Urinary bladder (tissue), 4 donors: ENCODE measurements at places on chromosomes 5 and 9. TPM values are rescaled to one million over a fixed set of nuclear protein-coding genes. Genes with fewer than 3 reads are reported as not detected.

PDCD1LG2 gene
- total RNA-seq = 0.95 TPM

GRCh38 chr5:32471784-32472183 is 27.2 kb upstream of the ZFR start:
- DNase-seq = no peak

ZNF483 gene
- 19.0 TPM for total RNA-seq

ECSCR gene
- total RNA-seq = 23.8 TPM

DNA sequence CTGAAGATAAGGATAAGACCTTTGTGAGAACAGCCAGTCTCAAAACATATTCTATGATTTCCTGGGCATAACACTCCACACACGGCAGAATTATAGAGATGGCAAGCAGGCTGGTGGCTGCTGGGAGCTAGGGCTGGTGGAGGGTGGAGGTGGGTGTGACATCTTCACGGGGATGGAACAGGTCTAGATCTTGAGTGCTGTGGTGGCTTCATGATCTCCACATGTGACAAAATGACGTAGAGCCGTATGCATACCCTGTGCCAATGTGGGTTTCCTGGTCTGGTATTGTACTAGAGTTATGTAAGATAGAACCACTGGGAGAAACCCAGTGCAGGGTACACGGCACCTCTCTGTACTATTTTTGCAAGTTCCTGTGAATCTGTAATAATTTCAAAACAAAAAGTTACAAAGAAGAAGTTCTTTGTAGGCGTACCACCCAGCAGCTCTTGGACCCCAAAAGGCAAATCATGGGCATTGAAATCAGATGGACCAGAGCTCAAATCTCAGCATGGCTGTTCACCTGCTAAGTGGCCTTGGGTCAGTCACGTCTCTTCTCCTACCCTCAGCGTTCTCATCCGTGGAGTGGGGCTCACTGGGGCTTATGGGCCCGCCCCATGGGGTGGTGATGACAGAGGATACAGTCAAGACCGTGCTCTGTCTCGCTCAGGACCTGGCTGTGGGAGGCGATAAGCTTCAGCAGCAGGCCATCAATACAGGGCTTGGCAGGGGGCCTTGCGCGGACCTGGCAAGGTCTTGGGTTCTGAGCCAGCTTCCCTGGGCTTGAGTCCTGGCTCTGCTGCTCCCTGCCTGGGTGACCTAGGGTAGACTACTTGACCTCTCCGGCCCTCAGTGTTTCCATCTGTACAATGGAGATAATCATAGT is 74.7 kb upstream of the UNC5A start:
- DNase-seq = no peak

- DNase-seq = no peak
Measured at GRCh38 chr9:86946201-86947145, 833 bp downstream of the GAS1 start.

- no peak for DNase-seq
Measured at GRCh38 chr5:30894811-30895210, 298.7 kb upstream of the CDH6 start.

GRCh38 chr9:131008909-131009618 is at the start of gene LAMC3:
TSS of gene LAMC3 (plus strand) at chr9:131009174. CDS start at chr9:131009215, 41 bp downstream.
- no peak for DNase-seq

PCDHB6 gene
- 1.1 TPM for total RNA-seq

GRCh38 chr9:20191228-20191840 is 402.5 kb upstream of the SLC24A2 start:
- no peak for DNase-seq

BTNL8 gene
- not detected for total RNA-seq

DNA sequence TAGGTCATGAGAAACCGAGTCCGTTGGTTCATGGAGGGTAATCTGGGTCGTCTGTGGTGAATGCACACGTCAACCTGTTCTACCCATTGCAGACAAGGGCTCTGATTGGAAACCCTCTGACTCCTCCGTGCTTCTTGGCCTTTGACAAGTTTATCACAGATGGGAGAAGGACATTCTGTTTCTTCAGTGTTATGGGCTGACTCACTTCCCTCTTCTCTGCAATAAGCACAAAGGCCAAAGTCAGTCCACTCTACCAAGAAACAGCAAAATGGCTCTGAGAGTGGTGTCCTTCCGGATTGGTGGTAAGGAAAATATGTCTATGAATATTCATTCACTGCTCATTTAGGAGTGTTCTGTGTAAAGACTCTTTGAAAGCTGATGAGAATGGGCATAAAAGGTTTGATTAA is 89.3 kb downstream of the FEM1C start:
- no peak for DNase-seq

LMAN2 gene
- 101 TPM for total RNA-seq

GRCh38 chr5:127697894-127698600 is 5.1 kb upstream of the CCDC192 start:
- no peak for DNase-seq

CDO1 gene
- 21.1 TPM for total RNA-seq

HTR1A gene
- not detected for total RNA-seq

SPOCK1 gene
- 8.9 TPM for total RNA-seq

GRCh38 chr5:147748590-147748989 is 33.9 kb downstream of the JAKMIP2 start:
- no peak for DNase-seq

DNA sequence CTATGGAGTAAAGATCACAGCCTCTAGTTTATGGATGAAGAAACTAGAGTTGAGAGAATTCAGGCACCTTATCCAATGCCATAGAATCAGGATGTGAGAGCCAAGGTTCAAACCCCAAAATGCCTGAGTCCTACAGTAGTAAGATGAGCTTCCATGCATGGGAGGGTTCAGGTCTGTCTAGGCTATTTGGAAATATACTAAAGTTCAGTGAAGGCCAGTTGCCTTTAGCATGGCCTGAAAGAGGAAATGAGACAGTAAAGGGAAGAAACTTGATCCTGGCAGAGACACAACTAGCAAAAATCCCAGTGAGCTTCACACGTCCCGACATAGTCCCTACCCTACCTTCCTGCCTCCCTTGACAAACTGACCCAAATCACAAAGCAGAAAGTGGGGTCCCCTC is 317.0 kb downstream of the RASEF start:
- no peak for DNase-seq

- DNase-seq = no peak
Measured at GRCh38 chr5:109089191-109089590, 320.6 kb downstream of the PJA2 start.

DNA sequence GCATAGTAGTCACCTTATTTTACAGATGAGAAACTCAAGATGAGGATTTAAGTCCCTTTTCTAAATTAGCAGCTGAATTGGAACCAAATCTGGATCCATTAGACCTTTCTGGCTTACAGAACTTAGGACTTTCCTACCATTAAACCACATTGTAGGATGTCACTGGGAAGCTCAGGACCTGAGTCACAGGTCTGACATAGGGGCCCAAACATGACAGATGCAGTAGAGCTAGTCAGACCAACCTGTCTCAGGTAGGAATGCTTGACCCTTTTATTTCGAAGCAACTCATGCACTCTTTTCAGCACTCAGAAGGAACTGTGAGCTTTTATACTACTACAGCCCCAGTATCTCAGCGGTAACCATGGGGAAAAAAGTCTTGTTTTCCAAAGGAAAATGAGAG is 2.6 kb downstream of the RAB24 start:
- no peak for DNase-seq

DNA sequence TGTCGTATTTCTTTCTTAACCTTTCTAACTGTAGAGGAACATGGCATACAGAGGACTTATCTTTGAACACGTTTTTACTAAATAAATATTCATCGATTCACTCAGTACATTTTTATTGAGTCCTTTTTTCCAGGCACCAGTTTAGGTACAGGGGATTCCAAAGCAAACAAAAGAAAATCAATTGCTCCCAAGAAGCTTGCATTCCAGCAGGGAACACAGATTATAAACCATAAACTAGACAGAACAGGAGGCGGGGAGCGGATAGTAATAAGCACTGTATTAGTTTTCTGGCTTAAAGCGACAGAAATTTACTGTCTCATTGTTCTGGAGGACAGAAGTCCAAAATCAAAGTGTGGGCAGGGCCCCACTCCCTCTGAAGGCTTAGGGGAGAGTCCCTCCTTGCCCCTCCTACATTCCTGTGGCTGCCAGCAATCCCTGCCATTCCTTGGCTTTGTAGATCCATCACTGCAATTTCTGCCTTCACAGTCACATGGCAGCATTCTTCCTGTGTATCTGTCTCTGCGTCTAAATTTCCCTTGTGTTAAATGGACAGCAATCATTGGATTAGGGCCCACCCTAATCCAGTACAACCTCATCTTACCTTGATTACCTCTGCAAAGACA is 115.5 kb downstream of the COL23A1 start:
- no peak for DNase-seq

SPINK6 gene
- not detected for total RNA-seq

- no peak for DNase-seq
Measured at GRCh38 chr9:75866273-75866871, 24.1 kb upstream of the PCSK5 start.

DNA sequence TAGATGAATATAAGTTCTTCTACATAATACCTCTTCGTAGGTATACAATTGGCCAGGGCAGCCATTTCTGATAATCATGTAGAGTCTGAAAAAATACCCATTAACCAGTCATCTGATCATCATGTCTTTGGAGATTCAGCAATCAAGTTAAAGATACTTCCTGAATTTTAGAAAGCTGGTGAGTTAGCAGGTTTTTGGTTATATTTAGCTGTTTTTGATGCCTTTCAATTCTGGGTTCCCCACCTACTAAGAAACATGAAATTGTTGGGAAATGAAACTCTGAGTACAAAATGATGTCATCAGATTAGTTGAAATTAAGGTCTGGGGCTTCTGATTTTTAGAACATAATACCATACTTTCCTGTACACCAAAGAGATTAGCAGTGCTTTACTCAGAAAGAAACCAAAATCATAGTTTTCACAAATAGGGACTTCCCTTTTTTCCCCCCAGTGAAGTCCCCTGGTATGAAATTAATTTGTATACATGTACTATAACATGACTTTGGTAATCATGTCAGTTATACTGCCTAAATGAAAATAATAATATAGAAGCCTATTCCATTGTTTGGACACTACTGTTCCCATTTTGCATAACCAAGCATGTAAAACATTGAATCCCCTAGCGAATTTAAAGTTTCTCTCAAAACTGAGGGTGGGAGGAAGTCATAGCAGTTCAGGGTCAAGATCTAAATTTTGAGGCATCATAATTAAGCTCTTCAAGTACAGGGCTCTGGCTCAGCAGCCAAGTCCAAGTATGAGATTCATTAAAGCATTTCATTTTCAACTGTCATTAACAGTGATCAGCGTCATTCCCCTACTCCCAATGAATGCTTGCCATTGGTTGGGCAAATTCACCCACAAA is 17.9 kb downstream of the PRLR start:
- no peak for DNase-seq
